ENCODE measurements at places on chromosomes 1 and 21. TPM values are rescaled to one million over a fixed set of nuclear protein-coding genes. Genes with fewer than 3 reads are reported as not detected.

C1orf105 gene
- 0.57 TPM for total RNA-seq

HUNK gene
- 61.4 TPM for total RNA-seq

DISP3 gene
- total RNA-seq: 2.3 TPM

- peaks cover 28% of the 10 kb centered on the region for H3K36me3 ChIP-seq
- DNase-seq: no peak
- no peaks in the 10 kb centered on the region for H3K27me3 ChIP-seq
- no peak overlapping the region for H3K27ac ChIP-seq
Measured at GRCh38 chr1:220203816-220204215, 68.4 kb downstream of the RAB3GAP2 start.

- no peaks in the 10 kb centered on the region for H3K27me3 ChIP-seq
- no peaks in the 10 kb centered on the region for H3K36me3 ChIP-seq
- no peak for DNase-seq
- H3K4me1 ChIP-seq: peaks cover 44% of the 10 kb centered on the region
Measured at GRCh38 chr21:43361127-43361492, 65.8 kb downstream of the SIK1 start.

- peaks cover 5% of the 10 kb centered on the region for H3K27me3 ChIP-seq
- peaks cover 27% of the 10 kb centered on the region for H3K4me1 ChIP-seq
- H3K4me3 ChIP-seq: no peak overlapping the region
- H3K27ac ChIP-seq: no peak overlapping the region
Measured at GRCh38 chr1:208089761-208090370, 154.3 kb downstream of the PLXNA2 start.

DNA sequence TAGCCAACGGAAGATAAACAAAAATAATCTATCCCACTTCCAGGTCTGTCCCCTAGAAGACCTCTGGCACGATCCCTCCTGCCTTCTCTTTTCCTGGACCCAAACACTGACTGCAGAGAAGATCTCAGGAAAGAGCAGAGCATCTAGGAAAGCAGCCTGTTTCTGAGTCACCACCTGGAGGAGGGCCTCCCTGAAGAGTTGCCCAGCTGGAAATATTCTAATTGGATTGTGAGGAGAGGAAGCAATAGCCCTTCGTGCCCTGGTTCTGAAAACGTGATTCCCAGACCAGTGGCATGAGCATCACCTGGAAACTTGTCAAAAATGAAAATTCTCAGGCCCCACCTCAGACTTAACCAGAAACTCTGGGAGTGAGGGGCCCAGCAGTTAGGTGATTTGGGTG, 411.1 kb downstream of the SETD4 start:
- no peak overlapping the region for H3K4me3 ChIP-seq
- H3K36me3 ChIP-seq: no peaks in the 10 kb centered on the region
- DNase-seq: no peak

- H3K4me1 ChIP-seq: no peaks in the 10 kb centered on the region
- no peak overlapping the region for H3K4me3 ChIP-seq
- H3K27me3 ChIP-seq: peaks cover 4% of the 10 kb centered on the region
- no peak overlapping the region for H3K27ac ChIP-seq
- no peaks in the 10 kb centered on the region for H3K36me3 ChIP-seq
Measured at GRCh38 chr1:200213921-200214320, 186.4 kb downstream of the NR5A2 start.

GRCh38 chr1:246516126-246516525, 9.0 kb upstream of the SMYD3 start:
- H3K4me3 ChIP-seq: no peak overlapping the region
- no peaks in the 10 kb centered on the region for H3K36me3 ChIP-seq
- no peaks in the 10 kb centered on the region for H3K4me1 ChIP-seq
- no peak overlapping the region for H3K27ac ChIP-seq
- no peak for DNase-seq
